ENCODE measurements at places on chromosomes 4 and X. TPM values are rescaled to one million over a fixed set of nuclear protein-coding genes. Genes with fewer than 3 reads are reported as not detected.

The GCNA gene
- 4.7 TPM for total RNA-seq

The TAF7L gene
- total RNA-seq = under 0.01 TPM

The POU3F4 gene
- total RNA-seq = not detected

The EIF4E gene
- 65.6 TPM for total RNA-seq

The TEX11 gene
- not detected for total RNA-seq
